Amygdala (tissue), 56 donors: ENCODE measurements at places on chromosomes 1 and 21.

- no peak for DNase-seq
Measured at GRCh38 chr1:191085121-191085520, 607.5 kb upstream of the BRINP3 start.

- no peak for DNase-seq
Measured at GRCh38 chr1:51989582-51990477, 670 bp downstream of the RAB3B start.

DNA sequence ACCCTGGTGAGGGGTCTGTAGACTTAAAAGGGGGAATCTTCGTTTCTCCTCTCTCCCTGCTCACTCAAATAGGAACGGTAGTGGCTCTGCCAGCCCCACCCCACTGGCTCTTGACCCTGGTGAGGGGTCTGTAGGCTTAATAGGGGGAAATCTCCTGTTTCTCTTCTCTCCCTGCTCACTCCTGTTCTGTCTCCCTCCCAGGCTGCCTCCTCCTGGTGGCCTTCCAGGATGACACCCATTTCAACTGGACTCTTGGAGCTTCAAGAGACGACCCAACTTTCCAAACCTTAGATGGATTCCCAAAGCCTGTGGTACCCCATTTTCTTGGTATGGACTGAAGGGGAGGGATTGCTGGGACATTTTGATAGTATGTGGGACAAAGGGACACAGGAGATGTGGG, 1.4 kb upstream of the EPHB2 start:
- no peak for DNase-seq

DNA sequence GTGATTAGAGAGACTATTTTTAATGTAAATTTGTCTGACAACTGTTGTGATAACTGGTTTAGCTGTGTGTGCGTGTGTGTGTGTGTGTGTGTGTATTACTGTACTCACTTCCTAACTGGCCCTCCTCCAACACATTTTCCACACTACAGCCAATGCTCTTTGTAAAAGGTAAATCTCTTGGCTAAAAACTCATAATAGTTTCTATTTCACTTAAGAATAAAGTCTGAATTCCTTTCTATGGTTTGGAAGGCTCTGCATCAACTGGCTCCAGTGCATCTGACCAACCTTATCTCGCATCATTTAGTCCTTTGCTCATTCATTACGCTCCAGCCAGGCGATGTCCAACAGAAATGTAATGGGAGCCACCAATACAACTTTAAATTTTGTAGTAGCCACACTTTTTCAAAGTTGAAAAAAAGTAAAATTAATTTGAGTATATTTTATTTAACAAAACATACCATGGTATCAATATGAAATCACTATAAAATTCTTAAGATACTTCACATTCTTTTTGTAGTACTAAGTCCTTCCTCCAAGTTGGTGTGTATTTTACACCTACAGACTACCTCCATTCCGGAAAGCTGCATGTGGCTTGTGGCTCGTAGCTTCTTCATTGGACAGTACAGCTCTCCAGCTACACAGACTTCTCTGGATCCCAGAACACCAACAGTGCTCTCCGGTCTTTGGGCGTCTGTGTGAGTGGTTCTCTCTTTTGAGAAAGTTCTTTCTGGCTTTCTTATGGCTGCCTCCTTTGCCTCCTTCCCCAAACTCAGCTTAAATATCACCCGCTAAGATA, 68.9 kb downstream of the NRIP1 start:
- no peak for DNase-seq

DNA sequence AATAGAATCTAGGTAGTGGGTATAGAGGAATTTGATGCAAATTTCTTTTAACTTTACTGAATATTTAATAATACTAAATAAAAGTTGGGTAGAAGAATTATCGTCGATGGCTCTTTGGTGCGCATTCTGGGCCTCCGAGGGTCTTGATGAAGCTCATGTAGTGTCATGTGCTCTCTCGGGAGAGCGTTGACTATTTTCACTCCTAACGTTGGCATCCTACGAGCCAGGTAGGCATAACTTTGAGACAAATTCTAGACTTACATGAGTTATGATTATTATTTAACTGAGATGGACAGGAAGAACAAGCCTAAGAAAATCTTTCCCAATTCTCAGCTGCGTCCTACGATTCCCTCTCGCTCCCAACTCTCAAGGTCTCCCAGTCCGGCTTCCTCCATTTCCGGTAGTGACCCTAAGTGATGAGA, 550 bp upstream of the PCAT6 start:
- DNase-seq, result no peak

- DNase-seq, result no peak
Measured at GRCh38 chr1:229535230-229535629, 23.3 kb downstream of the ABCB10 start.

GRCh38 chr1:245590726-245591125, 435.9 kb downstream of the KIF26B start:
- no peak for DNase-seq

DNA sequence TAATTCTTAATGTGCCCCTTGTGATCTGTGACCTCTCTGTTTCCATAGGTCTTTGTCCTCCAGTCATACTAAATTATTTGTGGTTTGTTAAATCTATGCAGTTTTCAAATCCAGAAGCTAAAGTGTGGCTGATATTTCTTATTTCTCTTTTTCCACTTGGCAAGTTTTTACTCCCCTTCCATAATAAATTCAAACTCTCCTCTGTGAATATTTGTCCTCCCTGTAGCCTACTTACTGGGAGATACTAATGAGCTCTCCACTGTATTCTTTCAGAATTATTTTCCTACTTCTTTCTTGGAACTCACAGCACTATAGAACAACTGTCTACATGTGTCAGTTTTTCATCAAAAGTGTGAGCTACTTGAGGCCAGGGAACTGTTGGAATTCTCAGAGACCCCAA, 430.8 kb upstream of the PTBP2 start:
- no peak for DNase-seq

DNA sequence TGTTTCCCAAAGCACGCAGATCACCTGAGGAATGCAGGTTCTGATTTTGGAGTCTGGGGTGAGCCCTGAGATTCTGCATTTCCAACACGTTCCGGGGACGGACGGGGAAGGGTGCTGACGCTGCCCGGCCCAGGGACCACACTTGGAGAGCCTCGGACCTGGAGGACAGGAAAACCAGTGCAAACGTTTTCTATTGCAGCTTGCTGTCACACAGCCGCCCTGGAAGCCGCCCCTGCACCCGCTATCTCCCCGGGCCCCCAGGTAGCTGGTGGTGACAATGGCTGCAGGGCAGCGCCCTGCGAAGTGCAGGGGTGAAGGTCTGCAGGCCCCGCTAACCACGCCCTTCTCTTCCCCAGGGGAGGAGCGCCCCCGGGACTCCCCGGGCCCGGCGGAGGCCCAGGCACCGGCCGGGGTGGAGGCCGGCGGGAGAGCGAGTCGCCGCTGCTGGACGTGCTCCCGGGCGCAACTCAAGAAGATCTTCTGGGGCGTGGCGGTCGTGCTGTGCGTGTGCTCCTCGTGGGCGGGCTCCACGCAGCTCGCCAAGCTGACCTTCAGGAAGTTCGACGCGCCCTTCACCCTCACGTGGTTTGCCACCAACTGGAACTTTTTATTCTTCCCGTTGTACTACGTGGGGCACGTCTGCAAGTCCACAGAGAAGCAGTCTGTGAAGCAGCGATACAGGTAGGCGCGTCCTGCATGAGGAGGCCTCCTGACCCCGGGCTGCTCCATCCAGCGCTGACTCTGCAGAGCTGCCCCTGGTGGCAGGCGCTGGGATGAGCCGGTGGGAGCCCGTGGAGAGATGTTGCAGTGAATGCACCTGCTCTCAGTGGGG, 142.0 kb upstream of the COA6 start:
- no peak for DNase-seq

DNA sequence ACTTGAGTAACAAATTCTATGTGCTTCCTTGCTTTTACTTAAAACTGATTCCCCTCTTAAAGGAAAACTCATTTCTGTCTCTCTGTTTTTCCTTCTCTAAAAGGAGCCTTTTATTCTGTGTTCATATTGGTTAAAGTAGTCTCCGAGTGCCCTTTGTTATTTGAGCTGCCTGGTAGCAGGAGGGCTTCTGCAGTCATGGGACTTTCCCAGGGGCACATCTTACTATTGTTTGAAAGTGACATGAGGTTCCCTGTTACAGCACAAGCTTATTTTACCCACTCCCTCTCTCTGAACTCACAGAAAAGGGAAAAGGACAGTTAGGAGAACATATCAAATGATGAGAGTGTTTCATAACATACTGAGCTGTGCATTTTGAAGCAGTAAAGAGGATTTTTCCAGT, 58.1 kb upstream of the ANGPTL1 start:
- DNase-seq, result no peak

GRCh38 chr1:185936641-185937040, 202.4 kb downstream of the HMCN1 start:
- peak; percentile 1 for DNase-seq

GRCh38 chr1:53158900-53159299, 16.5 kb upstream of the SLC1A7 start:
- no peak for DNase-seq

DNA sequence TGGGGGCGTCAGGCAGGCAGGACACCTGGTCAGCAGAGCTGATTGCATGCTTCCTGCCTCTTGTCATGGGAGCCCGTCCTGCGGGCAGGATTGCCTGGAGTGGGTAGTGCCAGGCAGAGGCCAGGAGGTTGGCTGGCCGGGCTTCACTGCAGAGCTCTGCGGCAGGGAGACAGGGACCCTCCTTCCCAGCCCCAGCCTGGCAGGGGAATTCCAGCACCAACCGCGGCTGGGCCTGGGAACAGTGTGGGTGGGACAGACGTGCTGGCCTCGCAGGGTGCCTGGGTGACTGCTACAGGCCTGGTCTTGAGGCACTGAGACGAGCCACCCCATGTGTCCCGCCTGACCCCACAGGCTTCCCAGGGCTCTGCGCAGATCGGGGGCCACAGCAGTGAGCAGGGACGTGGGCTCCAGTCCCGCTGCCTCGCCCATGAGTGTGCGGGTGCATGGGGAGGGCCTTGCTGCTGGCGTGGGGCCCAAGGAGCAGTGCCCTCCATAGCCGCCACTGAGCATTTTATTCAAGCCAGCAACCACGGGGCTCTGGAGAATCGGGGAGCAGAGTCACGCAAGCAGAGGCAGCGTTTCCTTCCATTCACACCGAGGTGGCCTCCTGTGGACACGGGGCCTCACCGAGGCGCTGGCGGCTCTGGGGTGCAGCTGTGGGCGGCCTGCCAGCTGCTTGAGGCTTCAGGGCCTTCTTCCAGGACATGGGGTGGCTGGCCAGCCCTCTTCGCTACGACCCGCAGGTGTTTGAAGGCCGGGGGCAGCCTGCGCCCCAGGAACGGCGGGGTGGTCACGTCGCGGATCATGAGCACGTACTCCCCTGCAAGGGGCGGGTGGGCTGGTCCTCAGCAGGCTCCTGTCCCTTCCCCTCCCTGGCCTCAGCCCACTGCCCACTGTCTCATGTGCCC, 70.3 kb downstream of the MORN1 start:
- DNase-seq, result no peak

GRCh38 chr21:35178827-35179226, 129.7 kb upstream of the RUNX1 start:
- DNase-seq, result no peak

DNA sequence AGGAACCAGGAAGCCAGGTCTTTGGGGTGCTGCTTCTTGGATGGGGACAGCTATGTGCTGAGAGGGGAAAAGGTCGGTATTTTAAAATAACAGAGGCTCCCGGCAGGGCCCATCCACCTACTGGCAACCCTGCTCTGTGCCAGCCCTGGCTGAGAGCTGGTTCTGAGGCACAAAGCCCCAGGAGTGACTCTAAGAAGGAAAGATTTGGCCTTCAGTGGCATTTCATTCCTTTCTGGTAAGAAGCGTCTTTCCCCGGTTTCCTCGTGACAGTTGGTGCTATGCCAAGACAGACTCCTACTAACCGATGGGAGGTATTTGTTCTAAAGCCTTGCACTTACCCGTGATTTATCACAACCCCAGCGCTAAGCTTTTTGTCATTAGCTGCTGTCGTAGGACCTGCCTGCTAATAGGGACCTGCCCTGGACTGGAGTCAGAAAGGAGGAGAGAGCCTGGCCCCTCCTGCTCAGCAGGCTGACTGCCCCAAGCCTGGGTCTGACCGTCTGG, 123.1 kb upstream of the ADAR start:
- peak; percentile 20 for DNase-seq

DNA sequence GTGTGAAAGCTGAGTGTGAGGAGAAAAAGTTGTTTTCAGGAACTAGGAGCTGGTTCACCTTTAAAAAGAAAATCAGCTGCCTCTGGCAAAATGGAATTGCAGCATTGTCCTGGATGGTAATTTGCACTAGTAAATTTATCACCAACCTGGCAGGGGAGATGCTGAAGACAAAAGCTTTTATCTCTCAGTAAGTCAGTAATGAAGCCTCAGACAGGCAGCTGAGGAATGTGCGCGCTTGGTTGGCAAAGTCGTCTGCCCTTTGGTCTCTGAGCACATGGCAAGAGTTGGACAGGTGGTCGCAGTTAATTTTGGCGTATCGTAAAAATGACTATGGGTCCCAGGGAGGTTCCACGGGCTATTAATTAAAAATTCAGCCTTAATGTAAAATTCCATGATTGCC, 131.9 kb downstream of the BACH1 start:
- DNase-seq, result no peak

DNA sequence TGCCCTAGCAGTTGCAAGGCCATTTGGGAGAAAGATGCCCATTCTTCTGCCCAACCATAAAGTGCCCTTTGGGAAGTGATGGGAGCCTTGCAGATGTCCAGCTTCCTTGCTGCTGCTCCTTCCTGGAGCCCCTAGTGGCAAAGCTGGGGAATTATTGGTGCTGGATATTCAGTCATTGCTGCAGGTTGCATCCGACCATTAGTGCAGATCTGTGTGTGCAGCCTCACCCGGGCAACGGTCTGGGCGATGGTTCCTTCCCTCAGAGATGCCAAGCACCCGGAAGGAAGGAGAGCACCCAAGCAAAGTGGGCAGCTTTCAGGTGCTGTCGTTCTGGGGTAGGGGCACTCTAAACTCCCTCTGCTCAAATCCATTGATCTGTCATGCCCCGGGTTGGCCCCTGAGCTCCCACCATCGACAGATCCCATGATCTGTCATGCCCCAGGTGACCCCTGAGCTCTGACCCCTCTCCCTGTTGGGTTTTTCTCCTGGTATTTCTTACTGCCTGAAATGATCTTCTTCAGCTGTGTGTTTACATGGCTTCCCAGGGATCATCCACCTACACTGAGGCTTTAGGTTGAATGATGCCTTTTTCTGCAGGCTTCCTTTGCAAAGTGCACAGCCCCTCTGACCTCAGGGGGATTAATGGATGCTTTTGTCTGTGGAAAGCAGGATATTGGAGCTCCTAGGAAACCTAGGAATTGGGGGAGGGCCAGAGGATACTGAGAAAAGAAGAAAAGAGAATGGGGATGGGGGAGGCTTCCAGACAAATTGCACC, 467.5 kb downstream of the PTPRU start:
- no peak for DNase-seq

- no peak for DNase-seq
Measured at GRCh38 chr1:71650119-71650518, 569.3 kb upstream of the ZRANB2 start.

- DNase-seq, result no peak
Measured at GRCh38 chr1:235861857-235862256, 4.8 kb downstream of the LYST start.
